ENCODE measurements at places on chromosomes 1 and 21. TPM values are rescaled to one million over a fixed set of nuclear protein-coding genes. Genes with fewer than 3 reads are reported as not detected.

DNA sequence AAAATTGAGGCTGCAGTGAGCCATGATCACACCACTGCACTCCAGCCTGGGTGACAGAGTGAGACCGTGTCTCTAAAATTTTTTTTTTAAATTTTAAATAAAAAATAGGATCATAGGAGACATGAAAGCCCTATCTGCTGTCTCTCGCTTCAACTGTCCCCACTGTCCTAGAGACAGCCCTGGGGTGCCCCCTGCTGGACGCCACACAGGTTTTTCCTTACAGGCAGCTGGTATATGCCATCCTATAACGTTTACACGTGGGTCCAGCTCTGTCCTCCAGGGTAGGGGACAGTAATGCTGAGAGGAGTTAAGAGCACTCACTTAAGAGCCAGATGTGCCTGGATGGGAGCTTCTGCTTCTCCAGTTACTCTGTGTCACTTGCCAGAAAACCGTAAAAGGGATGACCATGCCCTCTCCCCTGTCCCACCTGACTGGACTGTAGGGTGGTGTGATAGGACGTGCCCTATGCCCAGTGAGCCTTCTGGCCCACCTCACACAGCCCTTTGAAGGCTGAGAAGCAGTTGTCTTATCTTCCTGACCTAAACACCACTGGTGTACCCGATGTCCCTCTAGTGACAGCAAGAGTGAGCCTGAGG, 8.5 kb downstream of the FBXO2 start:
- H3K27ac ChIP-seq: no peak overlapping the region
- H3K4me1 ChIP-seq: no peaks in the 10 kb centered on the region
- peak; percentile 73 for DNase-seq
- no peaks in the 10 kb centered on the region for H3K36me3 ChIP-seq

Gene IL22RA1
- total RNA-seq: 0.15 TPM

DNA sequence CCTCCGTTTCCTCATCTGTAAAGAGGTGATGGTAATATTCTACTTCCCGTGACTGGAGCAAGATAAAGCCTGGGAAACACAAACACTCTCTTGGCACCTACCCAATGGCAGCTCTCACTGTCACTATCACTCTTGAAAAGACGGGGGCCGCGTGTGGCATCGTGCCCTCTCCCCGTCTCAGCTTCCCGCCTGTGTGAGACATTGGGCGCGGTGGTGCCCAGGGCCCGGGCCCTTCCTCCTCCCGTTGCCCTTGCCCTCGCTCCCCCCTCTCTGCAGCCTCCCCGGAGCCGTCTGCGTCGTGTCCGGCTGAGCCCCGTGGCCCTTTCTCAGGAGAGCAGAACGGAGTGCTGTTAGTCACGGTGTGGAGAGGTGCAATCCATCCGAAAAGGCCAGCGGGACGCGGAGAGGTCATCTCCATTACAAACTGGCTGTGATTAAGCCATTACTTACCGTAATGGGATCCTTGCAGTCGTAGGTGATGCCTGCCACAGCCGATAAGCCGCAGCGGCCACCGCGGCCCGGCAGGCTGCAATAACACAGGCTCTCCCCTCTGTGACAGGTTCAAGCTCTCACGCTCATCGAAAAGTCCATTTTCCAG, 156.4 kb upstream of the ZC3H12A start:
- no peaks in the 10 kb centered on the region for H3K36me3 ChIP-seq
- H3K27me3 ChIP-seq: peaks cover 18% of the 10 kb centered on the region
- no peak overlapping the region for H3K27ac ChIP-seq
- no peak for DNase-seq
- H3K4me3 ChIP-seq: no peak overlapping the region

GRCh38 chr1:62735491-62736171, 47.4 kb upstream of the DOCK7 start:
- no peak overlapping the region for H3K4me3 ChIP-seq
- DNase-seq: no peak
- no peaks in the 10 kb centered on the region for H3K4me1 ChIP-seq
- H3K36me3 ChIP-seq: no peaks in the 10 kb centered on the region

DNA sequence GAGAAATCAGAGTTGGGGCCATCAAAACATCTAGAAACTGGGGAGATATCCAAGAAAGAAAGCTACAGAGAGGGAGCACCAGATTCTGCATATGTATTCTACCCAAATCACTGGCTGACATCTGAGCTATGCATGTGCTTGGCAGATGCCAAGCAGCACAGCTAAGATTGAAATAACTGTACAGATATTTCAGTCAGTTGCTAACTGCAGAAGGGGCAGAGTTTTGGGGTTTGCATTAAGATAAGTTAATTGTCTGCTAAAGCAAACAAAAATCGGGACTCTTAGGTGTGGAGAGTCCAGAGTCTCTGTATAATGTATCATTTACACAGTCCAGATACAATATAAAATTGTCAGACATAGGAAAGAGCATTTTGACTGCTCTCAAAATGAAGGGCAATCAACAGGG, 437.1 kb downstream of the PTBP2 start:
- no peak overlapping the region for H3K4me3 ChIP-seq
- H3K4me1 ChIP-seq: peaks cover 7% of the 10 kb centered on the region
- no peaks in the 10 kb centered on the region for H3K36me3 ChIP-seq
- no peak for DNase-seq
- no peaks in the 10 kb centered on the region for H3K27me3 ChIP-seq

GRCh38 chr1:80640978-80641377, 1159.8 kb upstream of the ADGRL2 start:
- no peak overlapping the region for H3K27ac ChIP-seq
- no peak for DNase-seq
- H3K4me3 ChIP-seq: no peak overlapping the region
- H3K36me3 ChIP-seq: no peaks in the 10 kb centered on the region

Gene GFI1
- total RNA-seq: 1.1 TPM

Gene SPRR4
- total RNA-seq: not detected

- H3K4me1 ChIP-seq: peaks cover 28% of the 10 kb centered on the region
- DNase-seq: no peak
- H3K27ac ChIP-seq: peak overlapping the region; percentile 84
- no peak overlapping the region for H3K4me3 ChIP-seq
- no peaks in the 10 kb centered on the region for H3K27me3 ChIP-seq
Measured at GRCh38 chr1:236862615-236863211, 67.6 kb downstream of the MTR start.

DNA sequence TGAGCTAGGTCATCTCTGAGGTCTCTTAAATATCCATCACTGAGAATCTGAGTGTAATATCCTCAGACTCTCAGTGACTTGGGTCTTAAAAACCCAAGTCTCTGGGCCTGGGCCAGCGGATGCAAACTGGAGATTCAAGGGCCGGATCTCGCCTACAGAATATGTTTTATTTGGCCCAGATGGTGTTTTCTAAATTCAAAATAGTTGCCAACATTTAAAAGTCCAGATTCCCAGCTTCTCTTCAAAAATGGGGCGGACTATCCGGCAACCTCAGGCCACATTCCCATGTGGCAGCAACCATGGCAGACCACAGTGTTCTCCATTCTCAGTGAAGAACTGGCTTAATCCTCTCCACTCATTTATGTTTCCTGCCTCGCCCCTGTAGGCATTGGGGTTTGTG, 12.7 kb upstream of the HEYL start:
- no peaks in the 10 kb centered on the region for H3K27me3 ChIP-seq
- DNase-seq: no peak
- H3K36me3 ChIP-seq: no peaks in the 10 kb centered on the region

Gene PLPP3
- 94.1 TPM for total RNA-seq

Gene FAM151A
- total RNA-seq: not detected

Gene FCGR3A
- total RNA-seq: 39.1 TPM

GRCh38 chr1:180353945-180354344, 123.9 kb downstream of the LHX4 start:
- no peaks in the 10 kb centered on the region for H3K4me1 ChIP-seq
- H3K36me3 ChIP-seq: no peaks in the 10 kb centered on the region
- no peaks in the 10 kb centered on the region for H3K27me3 ChIP-seq
- H3K4me3 ChIP-seq: no peak overlapping the region

DNA sequence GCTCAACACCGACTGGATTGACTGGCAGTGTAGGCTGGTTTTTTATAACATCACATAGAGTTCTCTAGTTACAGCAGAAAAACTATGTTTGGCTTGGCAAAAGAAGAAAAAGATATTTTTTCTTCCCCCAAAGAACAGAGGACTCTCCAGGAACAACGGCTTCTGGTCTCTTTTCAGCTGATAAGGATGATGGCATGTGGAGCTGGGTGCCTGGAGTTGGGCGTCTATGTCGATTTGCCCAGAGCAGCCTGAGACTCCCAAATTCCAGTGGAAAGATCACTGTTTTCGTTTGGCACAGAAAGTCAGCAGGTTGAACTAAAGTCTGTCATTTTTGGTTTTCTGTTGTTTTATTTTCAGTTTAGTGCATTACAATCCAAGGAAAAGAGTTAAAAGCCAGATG, 91.1 kb downstream of the SMYD2 start:
- no peak for DNase-seq
- no peaks in the 10 kb centered on the region for H3K36me3 ChIP-seq
- no peaks in the 10 kb centered on the region for H3K27me3 ChIP-seq
- no peak overlapping the region for H3K27ac ChIP-seq

Gene NSUN4
- 9.1 TPM for total RNA-seq

DNA sequence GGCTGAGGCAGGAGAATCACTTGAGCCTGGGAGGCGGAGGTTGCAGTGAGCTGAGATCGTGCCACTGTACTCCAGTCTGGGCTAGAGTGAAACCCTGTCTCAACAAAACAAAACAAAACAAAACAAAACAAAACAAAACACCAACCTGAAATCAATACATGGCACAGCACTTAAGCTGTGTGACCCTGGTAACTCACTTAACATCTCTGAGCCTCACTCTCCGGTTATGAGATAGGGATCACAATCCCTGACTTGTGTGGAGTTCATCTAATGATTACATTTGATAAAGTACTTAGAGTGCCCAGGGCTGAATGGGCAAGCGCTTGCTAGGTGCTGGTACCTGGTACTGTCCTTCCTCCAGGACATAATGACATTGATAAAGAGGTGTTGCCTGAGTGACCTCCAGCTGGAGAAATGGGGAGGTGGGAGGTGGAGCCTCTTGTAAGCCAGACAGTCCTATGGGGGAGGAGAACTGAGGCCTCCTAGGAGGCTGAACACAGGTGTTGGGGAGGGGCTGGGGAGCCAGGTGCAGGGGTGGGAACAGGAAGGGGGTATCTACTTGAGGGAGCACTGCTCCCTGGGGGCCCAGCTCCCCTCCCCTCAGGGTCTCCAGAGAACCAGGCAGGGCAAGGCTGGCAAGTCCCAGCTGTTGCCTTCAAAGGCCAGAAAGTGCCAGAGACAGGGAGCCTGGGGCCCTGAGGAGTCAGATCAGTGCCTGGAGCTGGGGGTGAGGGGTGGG, 17.9 kb downstream of the FOXO6 start:
- no peak for DNase-seq
- no peak overlapping the region for H3K27ac ChIP-seq
- H3K27me3 ChIP-seq: no peaks in the 10 kb centered on the region
- peaks cover 30% of the 10 kb centered on the region for H3K4me1 ChIP-seq

- no peak for DNase-seq
- no peak overlapping the region for H3K27ac ChIP-seq
- H3K4me1 ChIP-seq: no peaks in the 10 kb centered on the region
- no peak overlapping the region for H3K4me3 ChIP-seq
- no peaks in the 10 kb centered on the region for H3K36me3 ChIP-seq
- H3K27me3 ChIP-seq: no peaks in the 10 kb centered on the region
Measured at GRCh38 chr1:87760654-87761053, 432.0 kb downstream of the LMO4 start.

Gene PKP1
- not detected for total RNA-seq

- no peaks in the 10 kb centered on the region for H3K4me1 ChIP-seq
- no peaks in the 10 kb centered on the region for H3K27me3 ChIP-seq
- DNase-seq: no peak
- H3K36me3 ChIP-seq: no peaks in the 10 kb centered on the region
Measured at GRCh38 chr1:229186373-229187056, 84.4 kb upstream of the RAB4A start.

Gene AADACL4
- total RNA-seq: not detected

DNA sequence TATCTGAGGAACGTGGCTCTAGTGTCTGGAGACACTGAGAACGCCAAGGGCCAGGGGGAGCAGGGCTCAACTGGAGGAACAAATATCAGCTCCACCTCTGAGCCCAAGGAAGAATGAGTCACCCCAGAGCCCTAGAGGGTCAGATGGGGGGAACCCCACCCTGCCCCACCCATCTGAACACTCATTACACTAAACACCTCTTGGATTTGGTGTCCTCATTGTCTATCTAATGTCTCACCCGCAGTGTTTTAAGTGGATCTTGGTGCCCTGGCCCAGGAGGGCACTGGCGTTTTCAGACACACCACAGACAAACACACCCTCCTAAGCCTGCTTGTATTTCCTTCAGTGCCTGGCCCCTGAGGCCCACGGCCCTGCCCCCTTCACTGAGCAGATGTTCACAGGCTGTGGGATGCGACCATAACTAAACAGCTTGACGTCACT, 2.2 kb upstream of the FALEC start:
- no peak for DNase-seq
- H3K36me3 ChIP-seq: no peaks in the 10 kb centered on the region
- H3K27ac ChIP-seq: no peak overlapping the region
- H3K27me3 ChIP-seq: no peaks in the 10 kb centered on the region
- no peaks in the 10 kb centered on the region for H3K4me1 ChIP-seq

- no peaks in the 10 kb centered on the region for H3K4me1 ChIP-seq
- DNase-seq: no peak
- no peaks in the 10 kb centered on the region for H3K36me3 ChIP-seq
- no peak overlapping the region for H3K4me3 ChIP-seq
- no peak overlapping the region for H3K27ac ChIP-seq
Measured at GRCh38 chr21:33664135-33664534, 21.8 kb downstream of the ITSN1 start.
